ENCODE measurements at places on chromosomes 4 and X. TPM values are rescaled to one million over a fixed set of nuclear protein-coding genes. Genes with fewer than 3 reads are reported as not detected.

Gene TSPAN6
- total RNA-seq: 55.6 TPM

Gene WDR17
- total RNA-seq: 4.3 TPM

Gene RPGR
- 36.3 TPM for total RNA-seq

Gene CACNA1F
- 0.90 TPM for total RNA-seq

Gene SHROOM2
- total RNA-seq: 15.8 TPM

DNA sequence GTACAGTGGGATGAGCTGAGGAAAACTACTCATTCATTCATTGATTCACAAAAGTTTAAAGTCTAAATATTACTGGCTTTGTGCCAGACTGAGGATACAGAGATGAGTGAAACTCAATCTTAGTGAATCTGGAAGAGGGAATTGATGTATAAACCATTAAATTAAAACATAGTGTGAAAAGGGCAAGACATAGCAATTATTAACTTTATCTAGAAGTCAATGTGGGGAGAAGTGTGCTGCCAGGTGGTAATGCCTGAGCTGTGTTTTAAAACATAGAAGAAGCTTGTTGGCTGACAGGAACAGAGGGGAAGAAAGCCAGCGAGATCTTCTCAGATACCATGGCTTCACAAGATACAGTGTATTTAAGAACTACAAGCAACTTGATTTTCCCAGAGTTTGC is 153.4 kb downstream of the BMPR1B start:
- no peak for DNase-seq
- H3K27ac ChIP-seq: no peak overlapping the region
- H3K27me3 ChIP-seq: no peaks in the 10 kb centered on the region
- H3K4me3 ChIP-seq: no peak overlapping the region
- peaks cover 11% of the 10 kb centered on the region for H3K4me1 ChIP-seq

DNA sequence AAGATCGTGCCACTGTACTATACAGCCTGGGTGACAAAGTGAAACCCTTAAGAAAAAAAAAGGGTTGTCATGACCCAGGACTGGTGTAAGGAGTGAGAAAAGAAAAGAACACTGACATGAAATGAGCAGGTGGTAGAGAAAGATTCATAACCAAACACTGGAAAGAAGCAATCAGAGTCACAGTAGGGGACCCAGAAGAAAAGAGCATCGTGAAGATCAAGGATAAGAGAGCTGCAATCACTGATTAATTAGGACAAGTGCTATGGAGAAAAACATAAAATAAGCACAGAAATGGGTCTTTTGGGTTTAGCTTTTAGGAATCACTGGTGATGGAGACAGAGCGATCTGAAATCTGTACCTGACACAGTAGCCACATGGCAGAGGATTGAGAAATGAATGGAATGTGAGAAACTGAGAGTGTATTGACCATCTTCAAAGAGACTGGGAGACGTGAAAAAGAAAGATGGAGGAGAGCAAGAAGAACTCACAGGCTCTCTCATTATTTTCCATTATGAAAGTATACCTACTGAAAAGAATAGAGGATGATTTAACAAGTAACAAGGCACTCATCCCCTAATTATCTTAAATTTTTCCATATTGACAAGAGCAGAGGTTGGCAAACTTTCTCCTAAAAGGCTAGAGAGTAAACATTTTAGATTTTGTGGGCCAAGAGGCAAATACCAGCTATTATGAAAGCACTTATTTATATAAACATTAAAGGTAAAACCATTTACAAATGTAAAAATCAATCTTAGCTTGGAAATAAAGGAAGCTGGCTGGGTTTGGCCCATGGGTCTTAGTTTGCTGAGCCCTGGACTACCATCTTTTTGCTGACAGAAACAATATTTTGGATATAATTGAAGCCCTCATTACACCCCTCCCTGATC is 7.3 kb downstream of the TMEM154 start:
- H3K36me3 ChIP-seq: no peaks in the 10 kb centered on the region
- no peak overlapping the region for H3K4me3 ChIP-seq
- H3K27ac ChIP-seq: no peak overlapping the region
- no peak for DNase-seq
- H3K4me1 ChIP-seq: peaks cover 9% of the 10 kb centered on the region

- H3K27ac ChIP-seq: no peak overlapping the region
- H3K36me3 ChIP-seq: no peaks in the 10 kb centered on the region
- H3K4me1 ChIP-seq: no peaks in the 10 kb centered on the region
- no peaks in the 10 kb centered on the region for H3K27me3 ChIP-seq
These were observed 8.9 kb upstream of the TMEM165 start for GRCh38 chr4:55386840-55387239.

- peaks cover 11% of the 10 kb centered on the region for H3K36me3 ChIP-seq
- H3K27ac ChIP-seq: no peak overlapping the region
These were observed 5.5 kb downstream of the USP9X start for GRCh38 chrX:41090568-41091238.

DNA sequence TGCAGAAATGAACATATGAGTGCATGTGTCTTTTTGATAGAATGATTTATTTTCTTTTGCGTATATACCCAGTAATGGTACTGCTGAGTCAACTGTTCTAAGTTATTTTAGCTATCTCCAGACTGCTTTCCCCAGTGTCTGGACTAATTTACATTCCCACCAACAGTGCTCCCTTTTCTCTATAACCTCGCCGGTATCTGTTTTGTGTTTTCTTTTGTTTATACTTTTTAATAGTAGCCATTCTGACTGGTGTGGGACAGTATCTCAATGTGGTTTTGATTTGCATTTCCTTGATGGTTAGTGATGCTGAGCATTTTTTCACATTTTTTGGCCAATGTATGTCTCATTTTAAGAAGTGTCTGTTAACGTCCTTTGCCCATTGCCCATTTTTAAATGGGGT is 218.6 kb upstream of the KCNIP4 start:
- H3K4me1 ChIP-seq: 0 out of 2 replicates have a peak, but pooled peaks cover 7% of the 10 kb centered on the region
- no peaks in the 10 kb centered on the region for H3K27me3 ChIP-seq
- H3K27ac ChIP-seq: no peak overlapping the region
- H3K36me3 ChIP-seq: no peaks in the 10 kb centered on the region
- no peak for DNase-seq

DNA sequence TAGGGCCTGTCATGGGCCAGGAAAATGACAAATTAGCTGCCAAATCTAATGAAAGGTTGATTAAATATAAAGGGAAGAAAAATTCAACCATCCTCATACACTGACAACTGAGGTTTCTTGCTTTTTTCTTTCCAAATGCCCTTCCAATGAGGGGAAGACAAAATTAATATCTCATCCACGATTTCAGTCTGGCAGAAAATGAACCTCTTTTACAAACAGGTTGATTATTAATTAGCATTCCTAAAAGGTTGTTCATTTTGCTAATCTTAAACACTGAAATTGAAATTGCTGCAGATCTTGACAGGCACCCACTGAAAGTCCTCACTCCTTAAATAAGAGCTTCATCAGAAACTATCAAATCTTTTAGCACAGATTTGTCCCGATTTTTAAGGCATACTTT is 45.5 kb downstream of the NPFFR2 start:
- H3K27ac ChIP-seq: no peak overlapping the region
- no peak overlapping the region for H3K4me3 ChIP-seq
- H3K36me3 ChIP-seq: no peaks in the 10 kb centered on the region
- no peak for DNase-seq

DNA sequence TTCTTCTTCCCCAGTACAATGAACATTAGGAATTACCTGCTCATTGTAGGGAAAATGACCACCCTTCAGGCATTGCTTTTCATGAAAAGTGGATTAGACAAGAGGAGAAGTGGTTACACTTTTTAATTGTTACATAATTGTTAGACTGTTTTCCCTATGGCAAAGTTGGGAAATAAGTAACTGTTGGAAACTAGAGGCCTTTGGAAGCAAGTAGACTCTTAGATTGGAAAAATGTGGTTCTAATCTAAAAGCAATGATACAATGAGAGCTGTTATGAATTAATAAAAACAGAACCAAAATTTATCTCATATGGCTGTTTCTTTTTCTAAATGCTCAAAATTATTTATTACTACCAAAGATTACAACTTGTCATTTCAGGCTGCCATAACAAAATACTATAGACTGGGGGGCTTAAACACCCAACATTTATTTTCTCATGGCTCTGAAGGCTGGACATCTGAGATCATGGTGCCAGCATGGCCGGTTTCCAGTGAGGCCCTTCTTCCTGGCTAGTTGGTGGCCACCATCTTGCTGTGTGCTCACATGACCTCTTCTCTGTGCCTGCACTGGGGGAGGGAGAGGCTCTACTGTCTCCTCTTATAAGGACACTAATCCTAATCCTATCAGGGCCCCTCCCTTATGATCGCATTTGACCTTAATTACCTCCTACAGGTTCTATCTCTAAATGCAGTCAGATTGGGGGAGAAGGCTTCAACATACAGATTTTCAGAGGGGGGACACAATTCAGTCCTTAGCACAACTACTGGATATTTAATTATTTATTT is 12.5 kb downstream of the CC2D2A start:
- H3K4me1 ChIP-seq: peaks cover 7% of the 10 kb centered on the region
- no peaks in the 10 kb centered on the region for H3K27me3 ChIP-seq
- no peak for DNase-seq
- no peaks in the 10 kb centered on the region for H3K36me3 ChIP-seq
- H3K27ac ChIP-seq: no peak overlapping the region

DNA sequence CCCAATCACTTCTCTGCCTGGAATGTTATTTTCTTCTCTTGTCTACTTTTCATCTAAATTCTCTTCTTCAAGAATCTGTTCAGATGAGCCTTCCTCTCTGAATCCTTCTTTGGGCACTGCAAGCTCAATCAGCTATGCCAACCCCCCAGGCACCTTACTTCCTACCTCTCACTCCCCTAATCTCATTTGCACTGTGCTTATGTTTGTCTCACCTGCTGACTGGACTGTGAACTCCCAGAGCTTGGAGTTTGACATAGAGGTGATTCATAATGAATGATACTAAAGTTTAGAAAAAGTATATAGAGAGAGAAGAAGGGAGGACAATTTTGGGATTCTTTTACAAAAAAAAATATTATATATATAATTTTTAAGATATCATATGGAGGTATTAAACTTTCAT is 36.3 kb downstream of the ANXA10 start:
- H3K4me3 ChIP-seq: no peak overlapping the region
- H3K4me1 ChIP-seq: no peaks in the 10 kb centered on the region
- DNase-seq: no peak
- H3K27ac ChIP-seq: no peak overlapping the region

GRCh38 chrX:48522291-48522690 is 683 bp downstream of the EBP start:
- DNase-seq: no peak
- H3K36me3 ChIP-seq: peaks cover 9% of the 10 kb centered on the region
- no peaks in the 10 kb centered on the region for H3K4me1 ChIP-seq
- H3K27ac ChIP-seq: no peak overlapping the region
- H3K27me3 ChIP-seq: no peaks in the 10 kb centered on the region

- peaks cover 98% of the 10 kb centered on the region for H3K27me3 ChIP-seq
- peak overlapping the region; percentile 58 for H3K4me3 ChIP-seq
- H3K36me3 ChIP-seq: no peaks in the 10 kb centered on the region
- H3K27ac ChIP-seq: no peak overlapping the region
These were observed 492 bp upstream of the NKX3-2 start for GRCh38 chr4:13544606-13545393.

DNA sequence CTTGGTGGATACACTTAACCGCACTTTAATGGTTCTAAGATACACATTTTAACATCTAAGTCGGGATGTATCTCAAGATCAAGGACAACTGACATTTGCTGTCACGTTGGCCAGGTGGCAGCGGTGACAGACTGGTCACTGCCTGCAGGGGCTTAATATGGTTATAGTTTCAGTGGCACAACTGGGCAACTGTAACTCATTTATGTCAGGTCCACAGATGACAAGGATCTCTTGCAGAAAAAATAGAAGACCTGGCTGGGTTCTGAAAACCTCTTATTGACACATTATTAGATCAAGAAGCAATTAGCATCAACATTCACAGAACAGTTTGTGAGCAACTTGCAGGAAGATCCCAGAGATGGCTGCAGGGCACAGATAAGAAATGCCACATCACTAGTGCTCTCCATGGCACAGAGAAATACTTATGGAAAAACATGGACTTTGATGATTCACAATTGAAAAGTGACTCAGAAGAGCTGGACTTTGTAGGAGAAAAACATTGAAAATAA is 99.6 kb upstream of the SORBS2 start:
- no peaks in the 10 kb centered on the region for H3K36me3 ChIP-seq
- H3K4me1 ChIP-seq: peaks cover 10% of the 10 kb centered on the region
- H3K27ac ChIP-seq: no peak overlapping the region
- H3K27me3 ChIP-seq: no peaks in the 10 kb centered on the region

DNA sequence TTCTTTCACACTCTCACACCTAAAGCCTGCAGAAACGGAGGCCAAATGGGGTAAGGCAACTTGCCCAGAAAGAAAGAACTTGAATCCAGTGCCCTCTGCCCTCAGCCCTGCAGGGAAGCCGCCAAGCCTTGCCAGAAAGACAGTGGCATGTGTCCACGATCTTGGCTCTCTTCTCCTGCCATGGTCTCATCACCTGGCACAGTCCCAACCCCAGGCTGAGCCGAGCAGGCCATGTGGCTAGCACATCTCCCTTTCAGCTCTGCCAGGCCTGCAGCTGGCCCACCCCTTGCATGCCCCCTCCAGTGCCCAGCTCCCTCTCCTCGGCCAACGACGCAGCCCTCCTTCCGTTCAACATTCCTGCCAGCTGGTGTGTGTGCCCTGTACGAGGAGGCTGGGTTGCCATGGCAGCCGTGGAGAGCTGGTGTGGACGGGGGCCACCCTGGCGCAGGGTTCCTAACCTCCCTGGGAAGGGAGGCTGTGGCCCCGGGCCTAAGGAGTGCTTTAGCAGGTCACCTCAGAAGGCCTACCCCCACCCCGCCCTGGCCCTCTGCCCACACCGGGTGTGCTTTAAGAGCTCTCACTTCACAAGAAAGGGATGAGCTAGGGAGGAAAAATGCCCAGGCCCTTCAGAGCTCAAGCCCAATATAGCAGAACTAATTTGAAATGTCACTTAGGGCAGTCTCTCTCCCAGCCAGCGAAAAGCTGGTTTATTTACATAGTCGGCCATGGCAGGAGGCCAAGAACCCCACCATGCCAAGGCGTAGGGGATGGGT is 73.0 kb upstream of the PJA1 start:
- H3K4me1 ChIP-seq: no peaks in the 10 kb centered on the region
- no peak for DNase-seq
- no peaks in the 10 kb centered on the region for H3K36me3 ChIP-seq
- H3K4me3 ChIP-seq: no peak overlapping the region
- H3K27me3 ChIP-seq: no peaks in the 10 kb centered on the region

DNA sequence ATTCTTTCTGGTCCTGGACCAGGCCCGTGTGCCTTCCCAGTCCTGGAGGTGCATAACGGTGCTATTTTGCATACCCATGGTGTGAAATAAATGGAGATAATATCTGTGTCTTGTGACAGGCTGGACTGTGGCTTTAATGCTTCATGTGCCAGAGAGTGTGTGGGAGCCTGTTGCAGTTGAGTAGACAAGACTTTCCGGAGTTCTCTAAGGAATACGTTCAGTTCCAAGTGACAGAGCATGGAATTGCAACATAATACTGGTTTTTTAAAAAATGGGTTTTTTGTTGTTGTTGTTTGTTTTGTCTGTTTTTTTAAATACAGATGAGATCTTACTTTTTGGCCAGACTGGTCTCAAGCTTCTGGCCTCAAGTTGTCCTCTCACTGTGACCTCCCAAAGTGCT is 74.0 kb downstream of the HPRT1 start:
- H3K27ac ChIP-seq: no peak overlapping the region
- no peaks in the 10 kb centered on the region for H3K36me3 ChIP-seq
- no peak overlapping the region for H3K4me3 ChIP-seq
- DNase-seq: no peak
